CD4-positive, CD25-positive, alpha-beta regulatory T cell (primary cell): ENCODE measurements at places on chromosomes 7 and 10.

- no peaks in the 10 kb centered on the region for H3K36me3 ChIP-seq
- H3K4me1 ChIP-seq = no peaks in the 10 kb centered on the region
- peaks cover under 1% of the 10 kb centered on the region for H3K27me3 ChIP-seq
- H3K27ac ChIP-seq = no peak overlapping the region
- no peak overlapping the region for H3K4me3 ChIP-seq
- DNase-seq = no peak
These were observed 183.7 kb downstream of the TRIL start for GRCh38 chr7:28774261-28774988.

DNA sequence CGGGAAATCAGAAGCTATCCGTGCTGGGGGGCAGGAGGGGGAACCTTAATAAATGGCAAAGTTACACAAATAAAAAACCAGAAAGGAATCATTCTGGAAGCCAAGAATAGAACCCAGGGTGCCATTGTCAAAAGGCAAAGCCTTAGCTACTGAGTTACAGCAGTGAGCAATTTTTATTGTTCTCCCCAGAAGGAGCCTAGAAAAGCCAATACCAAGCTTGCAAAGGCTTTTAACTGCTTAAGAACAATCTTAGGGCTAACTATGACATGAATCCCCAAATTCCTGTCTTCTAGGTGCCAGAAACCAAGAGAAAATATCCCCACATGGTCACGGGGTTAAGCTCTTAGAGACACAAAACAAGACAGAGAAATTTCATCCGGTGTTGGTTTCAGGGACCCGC lies 482.7 kb downstream of the CCSER2 start:
- no peak overlapping the region for H3K4me3 ChIP-seq
- H3K27ac ChIP-seq = no peak overlapping the region
- DNase-seq = no peak
- no peaks in the 10 kb centered on the region for H3K4me1 ChIP-seq
- no peaks in the 10 kb centered on the region for H3K27me3 ChIP-seq
- no peaks in the 10 kb centered on the region for H3K36me3 ChIP-seq

GRCh38 chr10:101639141-101639900 lies 51.2 kb downstream of the DPCD start:
- H3K36me3 ChIP-seq = peaks cover 21% of the 10 kb centered on the region
- H3K27ac ChIP-seq = no peak overlapping the region
- DNase-seq = no peak
- no peaks in the 10 kb centered on the region for H3K27me3 ChIP-seq
- H3K4me1 ChIP-seq = no peaks in the 10 kb centered on the region

GRCh38 chr7:54883576-54883975 lies 124.6 kb upstream of the SEC61G start:
- DNase-seq = no peak
- no peaks in the 10 kb centered on the region for H3K36me3 ChIP-seq
- no peak overlapping the region for H3K27ac ChIP-seq
- H3K27me3 ChIP-seq = peaks cover 4% of the 10 kb centered on the region
- H3K4me3 ChIP-seq = no peak overlapping the region
- H3K4me1 ChIP-seq = no peaks in the 10 kb centered on the region

- no peak overlapping the region for H3K27ac ChIP-seq
- DNase-seq = no peak
- no peaks in the 10 kb centered on the region for H3K4me1 ChIP-seq
- peaks cover 12% of the 10 kb centered on the region for H3K36me3 ChIP-seq
These were observed 116.2 kb upstream of the GPR22 start for GRCh38 chr7:107353701-107354100.

GRCh38 chr7:99489235-99489634 lies 10.8 kb downstream of the ZNF394 start:
- H3K27me3 ChIP-seq = no peaks in the 10 kb centered on the region
- no peaks in the 10 kb centered on the region for H3K4me1 ChIP-seq
- peaks cover 29% of the 10 kb centered on the region for H3K36me3 ChIP-seq
- no peak for DNase-seq
- no peak overlapping the region for H3K4me3 ChIP-seq

DNA sequence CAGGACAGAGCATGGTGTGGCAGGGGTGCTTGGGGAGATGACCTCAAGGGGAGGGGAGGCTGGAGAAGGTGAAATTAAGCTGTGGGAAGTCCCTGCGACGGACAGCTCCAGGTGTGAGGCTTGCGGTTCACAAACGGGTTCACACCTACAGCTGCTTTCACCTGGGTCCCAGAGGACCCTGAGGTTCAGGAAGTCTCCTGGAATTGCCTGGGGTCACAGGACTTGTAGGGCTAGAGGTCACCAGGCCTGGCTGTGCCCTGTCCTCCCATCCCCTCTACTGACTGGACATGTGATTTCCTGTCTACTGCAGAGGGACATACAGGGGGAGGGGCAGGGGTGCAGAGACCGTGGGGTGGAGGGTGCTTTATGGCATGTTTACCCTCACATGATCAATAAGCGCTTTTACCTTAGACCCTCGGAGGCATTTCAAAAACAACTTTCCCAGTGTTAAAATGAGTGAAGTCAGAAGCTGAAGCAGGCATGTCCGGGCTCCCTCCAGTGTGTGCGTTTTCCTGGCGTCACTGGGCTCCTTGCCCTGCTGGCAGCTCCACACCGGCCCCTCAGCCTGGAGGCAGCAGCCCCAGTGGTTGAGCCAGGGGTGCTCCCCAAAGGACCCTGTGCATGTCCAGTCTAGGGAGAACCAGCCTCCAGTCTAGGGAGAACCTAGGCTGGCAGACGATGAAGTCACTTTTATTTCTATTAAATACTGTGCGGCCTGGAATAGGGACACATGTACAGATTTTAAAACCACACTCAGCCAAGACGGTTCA lies 66.6 kb upstream of the IGFBP3 start:
- no peak overlapping the region for H3K4me3 ChIP-seq
- H3K4me1 ChIP-seq = no peaks in the 10 kb centered on the region
- H3K36me3 ChIP-seq = no peaks in the 10 kb centered on the region

DNA sequence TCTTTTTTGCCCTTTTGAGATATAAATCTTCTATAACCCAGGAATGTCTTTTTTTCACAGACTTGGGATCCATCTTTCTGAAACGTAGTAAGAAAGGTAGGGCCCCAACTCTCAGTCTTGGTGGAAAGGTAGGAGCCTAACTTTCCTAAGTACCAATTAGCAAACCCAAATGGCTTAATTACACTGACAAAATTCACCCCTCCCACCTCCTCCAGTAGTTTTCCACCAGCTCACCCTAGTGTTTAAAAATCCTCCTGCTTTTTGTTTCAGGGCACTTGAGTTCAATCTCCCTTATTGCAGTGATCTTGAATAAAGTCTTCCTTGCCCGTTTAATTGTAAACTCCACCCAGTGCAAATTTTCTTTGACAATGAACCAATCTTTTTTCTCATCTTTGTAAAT lies 600.0 kb downstream of the PHTF2 start:
- H3K27ac ChIP-seq = no peak overlapping the region
- no peaks in the 10 kb centered on the region for H3K27me3 ChIP-seq
- H3K36me3 ChIP-seq = no peaks in the 10 kb centered on the region

DNA sequence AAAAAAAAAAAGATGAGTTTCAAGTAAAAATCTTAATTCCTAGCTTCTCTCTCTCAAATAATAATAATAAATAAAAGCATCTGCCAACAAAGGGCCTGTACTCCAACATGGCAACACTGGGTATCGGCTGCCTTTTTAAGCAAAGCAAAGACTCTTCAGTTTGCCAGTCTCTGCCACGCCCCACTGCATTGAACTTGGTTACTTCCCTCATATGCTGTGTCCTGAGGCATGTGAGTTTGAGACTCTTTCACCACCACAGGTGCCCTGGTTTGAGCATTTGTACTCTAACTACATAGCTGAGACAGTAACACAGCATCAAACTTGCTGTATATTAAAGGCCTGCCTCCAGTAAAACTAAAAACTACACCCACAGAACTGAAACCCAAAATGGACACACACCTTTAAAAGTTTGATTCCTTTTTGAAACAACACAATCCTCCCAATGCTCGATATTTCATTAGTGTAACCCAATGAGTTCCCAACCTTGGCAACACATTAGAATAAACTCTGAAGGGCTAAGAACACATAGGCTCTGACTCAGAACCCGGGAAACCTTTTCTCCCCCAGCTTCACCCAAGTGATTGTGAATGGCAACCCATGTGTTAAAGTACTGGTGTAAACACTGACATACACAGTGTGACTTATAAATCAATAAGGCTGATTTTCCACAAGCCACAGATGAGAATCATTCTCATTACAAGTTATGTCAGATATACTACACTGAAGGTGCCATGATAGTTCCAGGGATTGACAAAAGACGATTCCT lies 12.0 kb downstream of the JAZF1 start:
- DNase-seq = no peak
- H3K27me3 ChIP-seq = no peaks in the 10 kb centered on the region
- H3K36me3 ChIP-seq = peaks cover 5% of the 10 kb centered on the region
- peaks cover 12% of the 10 kb centered on the region for H3K4me1 ChIP-seq

DNA sequence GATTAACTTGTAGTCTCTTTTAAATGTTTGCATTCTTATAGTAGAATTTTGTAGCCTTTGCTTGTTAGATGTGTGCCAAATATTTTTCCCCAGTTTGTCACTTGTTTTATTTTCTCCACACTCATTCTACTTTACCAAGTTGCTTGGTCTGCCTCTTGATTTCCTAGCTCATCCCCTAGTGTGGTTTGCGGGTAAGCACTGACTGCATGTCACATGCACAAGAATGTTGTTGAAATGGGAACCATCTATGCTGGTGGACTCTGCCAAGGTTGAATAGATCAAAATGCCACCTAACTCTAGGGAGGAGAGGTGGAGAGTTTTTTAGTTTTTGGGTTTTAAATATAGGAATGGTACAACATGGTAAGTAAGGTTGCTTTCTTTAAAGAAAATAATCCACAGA lies 47.6 kb downstream of the FZD1 start:
- no peak for DNase-seq
- H3K4me3 ChIP-seq = no peak overlapping the region
- H3K4me1 ChIP-seq = no peaks in the 10 kb centered on the region

DNA sequence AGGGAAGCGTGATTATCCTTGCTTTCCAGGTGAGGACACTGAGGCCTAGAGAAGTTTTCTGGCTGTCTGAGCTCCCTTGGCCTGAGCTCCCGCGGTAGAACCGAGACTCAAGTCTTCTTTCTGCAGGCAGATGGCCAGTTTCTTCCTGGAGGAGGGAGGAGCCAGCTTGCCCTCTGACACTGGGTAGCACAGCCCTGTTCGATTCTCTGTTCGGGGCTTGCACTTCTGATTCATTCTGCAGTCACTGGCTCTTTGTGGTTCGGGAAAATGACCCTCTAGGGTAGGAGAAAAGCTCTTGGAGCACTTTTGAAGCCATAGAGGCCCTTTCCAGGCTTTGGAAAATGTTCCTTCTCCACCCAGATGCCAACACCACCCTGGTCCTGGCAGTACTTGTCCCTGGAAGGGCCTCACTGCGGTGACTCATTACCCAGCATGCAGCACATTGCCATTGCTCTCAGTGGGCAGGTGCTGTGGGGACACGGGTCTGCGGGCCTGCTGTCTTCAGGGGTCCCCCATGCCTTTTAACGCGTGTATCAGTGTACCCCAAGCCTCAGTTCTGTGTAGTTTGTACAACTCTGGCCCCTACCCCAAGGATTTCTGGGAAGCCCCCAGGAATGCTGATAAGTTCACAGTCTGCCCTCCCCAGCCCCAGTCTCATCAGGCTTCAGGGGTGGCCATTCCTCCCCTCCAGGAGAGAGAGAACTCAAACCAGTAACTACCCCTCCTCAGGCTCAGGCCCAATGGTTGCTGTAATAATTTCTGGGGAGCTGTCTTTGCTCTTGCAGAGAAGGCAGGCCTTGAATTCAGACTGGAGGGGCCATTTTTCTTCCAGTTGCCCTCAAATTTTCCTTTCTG lies 11.9 kb downstream of the CHST3 start:
- DNase-seq = no peak
- H3K27ac ChIP-seq = no peak overlapping the region
- no peak overlapping the region for H3K4me3 ChIP-seq
- H3K27me3 ChIP-seq = no peaks in the 10 kb centered on the region
- no peaks in the 10 kb centered on the region for H3K4me1 ChIP-seq
